A549 treated with CpdA at 1 μM for 4 hours (cell line): ENCODE measurements at places on chromosomes 11 and 22. TPM values are rescaled to one million over a fixed set of nuclear protein-coding genes. Genes with fewer than 3 reads are reported as not detected.

Gene C11orf87
- total RNA-seq, result 0.01 to 0.03 TPM (median 0.02 TPM) in 3 of 5 replicates, not detected in the others

Gene H19
- 7.0 to 13.2 TPM (median 9.8 TPM) in 5 replicates for total RNA-seq

Gene TRIM51
- total RNA-seq, result not detected in 5 replicates

Gene YAP1
- 40.7 to 52.2 TPM (median 52.1 TPM) in 5 replicates for total RNA-seq

Gene LDLRAD3
- total RNA-seq, result 19.3 to 22.6 TPM (median 21.7 TPM) in 5 replicates

Gene ANKK1
- total RNA-seq, result 0.02 to 0.12 TPM in 2 of 5 replicates, not detected in the others

Gene A4GALT
- total RNA-seq, result 11.9 to 16.4 TPM (median 14.7 TPM) in 5 replicates

Gene LINC01488
- not detected in 5 replicates for total RNA-seq
